ENCODE measurements at places on chromosomes 16 and 17.

DNA sequence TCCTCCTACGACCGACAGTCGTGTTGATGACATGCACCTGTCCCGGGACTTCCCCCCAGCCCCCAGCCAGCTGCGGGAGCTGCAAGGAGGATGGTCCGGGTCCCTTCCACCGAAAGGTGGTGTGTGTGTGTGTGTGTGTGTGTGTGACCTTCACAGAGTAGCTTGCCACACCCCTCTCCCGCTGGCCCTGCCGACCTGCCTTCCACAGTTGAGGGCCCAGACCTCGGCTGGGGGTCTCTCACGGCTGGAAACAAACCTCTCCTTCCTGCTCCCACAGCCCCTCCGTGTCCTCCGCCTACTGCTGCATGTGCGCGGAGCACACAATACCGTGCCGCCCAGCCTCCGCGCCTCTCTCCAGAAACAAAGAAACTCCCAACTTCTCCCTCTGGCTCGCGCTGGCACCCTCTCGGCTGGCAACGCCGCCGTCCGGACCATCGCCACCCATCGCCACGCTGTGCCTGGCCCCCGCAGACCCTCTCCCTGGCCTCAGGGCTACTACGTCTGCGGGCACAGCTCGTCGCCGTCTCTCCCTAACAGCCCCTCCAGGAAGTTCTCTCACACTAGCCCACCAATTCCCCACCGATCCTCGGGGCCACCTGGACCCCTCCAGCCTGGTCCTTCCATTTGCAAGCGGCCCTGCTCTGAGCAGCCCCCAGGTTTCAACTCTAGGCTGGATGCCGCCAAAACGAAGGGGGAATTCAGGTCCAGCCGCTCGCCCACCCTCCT is 81.2 kb downstream of the TIMM22 start:
- DNase-seq: no peak

DNA sequence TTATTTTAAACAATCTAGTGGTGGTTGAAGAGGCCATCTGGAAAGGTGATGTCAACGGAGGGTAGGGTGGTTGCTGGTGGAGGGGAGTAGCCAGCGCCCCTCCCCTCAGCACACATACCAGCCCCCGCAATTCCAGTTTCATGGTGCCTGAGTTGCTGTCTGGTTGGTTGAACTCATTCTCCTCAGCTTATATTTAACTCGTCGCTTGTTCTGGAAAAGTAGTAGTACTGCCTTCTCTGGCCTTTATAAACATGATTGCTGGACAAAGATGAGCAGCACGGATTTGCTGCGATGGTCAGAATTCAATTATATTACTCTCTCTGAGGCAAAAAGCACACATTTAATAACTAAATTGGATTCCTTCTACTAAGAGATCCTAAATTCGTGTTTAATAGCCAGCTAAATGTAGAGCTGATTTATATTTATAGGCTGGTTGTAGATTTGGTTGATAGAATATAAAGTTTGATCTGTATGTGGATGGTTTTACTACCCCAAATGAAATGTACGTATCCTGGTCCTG is 238.0 kb upstream of the TBX2 start:
- no peak for DNase-seq

- no peak for DNase-seq
Observed at GRCh38 chr16:79296491-79296890, 304.0 kb downstream of the MAF start.

- peak; percentile 73 for DNase-seq
Observed at GRCh38 chr17:35849469-35850348, 19.0 kb downstream of the HEATR9 start.

- no peak for DNase-seq
Observed at GRCh38 chr16:26155221-26155620, 463.5 kb downstream of the HS3ST4 start.

DNA sequence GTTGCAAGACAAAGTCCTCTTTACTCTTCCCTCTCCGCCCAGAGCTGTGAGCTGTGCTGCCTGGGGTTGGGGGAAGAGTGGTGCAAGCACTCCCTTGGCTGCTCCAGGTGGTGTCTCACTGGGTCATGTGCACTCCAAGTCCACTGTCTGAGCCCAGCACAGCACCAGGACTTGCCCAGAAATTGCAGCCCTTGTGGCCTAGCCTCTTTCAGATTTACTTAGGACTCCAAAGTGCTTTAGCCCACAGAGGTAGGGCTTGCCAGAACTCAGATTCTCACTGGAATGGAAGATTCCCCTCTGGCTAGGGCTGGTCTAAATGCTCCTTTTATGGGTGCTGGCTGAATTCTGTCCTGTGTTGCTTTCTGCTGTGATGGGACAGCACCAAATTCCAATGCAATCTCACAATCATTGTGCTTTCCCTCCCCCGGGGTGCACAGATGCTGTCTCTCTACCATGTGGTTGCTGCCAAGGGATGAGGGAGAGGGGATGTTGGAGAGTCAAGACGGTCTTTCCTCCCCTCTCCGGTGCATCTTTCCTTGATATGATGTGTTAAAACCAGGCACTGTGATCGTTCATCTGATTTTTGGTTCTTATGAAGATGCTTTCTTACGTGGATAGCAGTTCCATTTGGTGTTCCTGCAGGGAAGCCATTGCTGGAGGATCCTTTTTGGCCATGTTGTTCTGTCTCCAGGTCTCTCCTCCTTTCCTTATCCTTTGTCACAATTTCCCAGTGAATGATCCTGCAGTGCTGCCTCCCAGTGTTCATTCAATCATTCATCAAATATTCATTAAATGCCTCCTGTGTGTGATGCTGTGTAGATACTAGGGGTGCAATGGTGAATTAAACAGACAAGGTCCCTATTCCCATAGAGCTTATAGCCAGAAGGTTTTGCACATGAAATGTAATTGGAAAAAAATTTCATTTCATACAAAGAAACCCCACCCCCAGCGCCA is 216.3 kb downstream of the SPECC1 start:
- DNase-seq: no peak

DNA sequence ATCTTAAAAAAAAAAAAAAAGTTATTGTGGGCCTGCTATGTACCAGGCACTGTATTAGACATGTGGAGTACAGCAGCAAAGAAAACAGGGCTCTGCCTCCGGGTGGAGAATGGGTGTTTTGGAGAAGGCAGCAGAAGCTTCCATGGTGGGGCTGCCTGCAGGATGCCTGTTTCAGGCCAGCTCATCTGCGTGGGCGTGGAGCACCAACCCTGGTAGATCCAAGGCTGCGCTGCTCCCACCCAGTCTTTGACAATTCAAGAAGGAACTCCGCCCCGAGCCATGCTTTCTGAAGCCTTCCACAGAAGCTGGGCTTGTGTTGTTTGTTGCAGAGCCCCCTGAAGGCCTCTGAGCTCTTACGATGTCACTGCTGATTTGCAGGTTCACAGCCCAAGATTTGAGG is 23.2 kb upstream of the CACNG1 start:
- DNase-seq: no peak

- DNase-seq: no peak
Observed at GRCh38 chr16:55248494-55248893, 75.5 kb upstream of the IRX6 start.

- DNase-seq: no peak
Observed at GRCh38 chr17:77326636-77327035, 185.9 kb downstream of the SEC14L1 start.

- no peak for DNase-seq
Observed at GRCh38 chr17:29141514-29141876, 38.7 kb downstream of the MYO18A start.

DNA sequence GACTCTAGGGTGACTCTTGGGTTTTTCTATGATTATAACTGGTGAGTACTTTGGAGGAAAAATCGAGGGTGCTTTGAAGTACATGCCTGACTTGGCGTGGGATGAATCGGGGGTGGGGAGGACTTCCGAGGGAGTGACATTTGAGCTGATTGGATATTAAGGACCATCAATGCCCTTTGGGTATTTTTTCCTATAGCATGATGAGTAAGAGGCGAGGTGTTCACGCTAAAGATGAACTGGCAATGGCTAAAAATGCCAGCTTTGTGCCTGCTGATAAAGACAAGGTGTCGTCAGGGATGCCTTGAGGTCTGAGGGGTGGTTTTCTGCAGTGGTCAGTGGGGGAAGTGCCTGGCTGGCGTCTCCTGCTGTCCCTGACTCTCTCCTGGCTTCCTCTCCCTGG is 25.3 kb downstream of the USP43 start:
- DNase-seq: no peak

DNA sequence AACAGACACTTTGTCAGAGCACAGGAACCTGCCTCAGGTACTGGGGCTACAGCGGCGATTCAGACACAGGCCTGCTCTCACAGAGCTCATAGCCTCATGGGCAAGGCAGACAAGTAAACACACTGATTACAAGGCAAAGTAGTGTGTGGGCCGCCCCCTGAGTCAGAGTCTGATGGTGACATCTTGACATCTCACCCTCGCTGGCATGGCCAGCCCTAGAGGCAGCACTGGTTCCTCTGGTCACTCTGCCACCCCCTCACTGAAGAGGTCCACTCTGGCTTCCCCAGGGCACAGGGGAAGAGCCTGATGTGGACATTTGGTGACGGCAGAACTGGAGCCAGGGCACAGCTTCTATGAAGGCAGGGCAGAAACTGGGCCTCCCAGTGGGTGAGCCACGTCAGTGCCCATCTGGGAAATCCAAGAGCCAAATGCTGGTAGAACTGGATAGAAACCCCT is 32.9 kb upstream of the TOB1 start:
- DNase-seq: no peak

- DNase-seq: no peak
Observed at GRCh38 chr17:70499067-70499786, 329.9 kb downstream of the KCNJ2 start.

GRCh38 chr16:82156761-82157533 is 13.1 kb downstream of the MPHOSPH6 start:
- no peak for DNase-seq

Measured in hematopoietic multipotent progenitor cell treated with erythropoietin and hydrocortisone succinate and interleukin-3 and kit ligand, for 15 days (in vitro differentiated cells).